Temporal lobe (tissue), 4 donors: ENCODE measurements at places on chromosomes 6 and 20. TPM values are rescaled to one million over a fixed set of nuclear protein-coding genes. Genes with fewer than 3 reads are reported as not detected.

HLA-F gene
- 1.5 TPM for total RNA-seq

CRIP3 gene
- 3.0 TPM for total RNA-seq

DACT2 gene
- total RNA-seq, result 1.7 TPM

IPCEF1 gene
- total RNA-seq, result 10.1 TPM

MEP1A gene
- total RNA-seq, result under 0.01 TPM

LHFPL5 gene
- total RNA-seq, result 0.98 TPM

RSPO3 gene
- 34.4 TPM for total RNA-seq

NHLRC1 gene
- 1.2 TPM for total RNA-seq

SRMS gene
- not detected for total RNA-seq

SOBP gene
- 58.0 TPM for total RNA-seq

PRR18 gene
- 0.25 TPM for total RNA-seq

LRRC73 gene
- 5.7 TPM for total RNA-seq
